NCI-H1417 treated with DMSO at 0.1 percent for 48 hours (cell line): ENCODE measurements at places on chromosomes 12 and 14.

- DNase-seq = no peak
Measured at GRCh38 chr12:103505371-103506236, 9.8 kb upstream of the C12orf42 start.

DNA sequence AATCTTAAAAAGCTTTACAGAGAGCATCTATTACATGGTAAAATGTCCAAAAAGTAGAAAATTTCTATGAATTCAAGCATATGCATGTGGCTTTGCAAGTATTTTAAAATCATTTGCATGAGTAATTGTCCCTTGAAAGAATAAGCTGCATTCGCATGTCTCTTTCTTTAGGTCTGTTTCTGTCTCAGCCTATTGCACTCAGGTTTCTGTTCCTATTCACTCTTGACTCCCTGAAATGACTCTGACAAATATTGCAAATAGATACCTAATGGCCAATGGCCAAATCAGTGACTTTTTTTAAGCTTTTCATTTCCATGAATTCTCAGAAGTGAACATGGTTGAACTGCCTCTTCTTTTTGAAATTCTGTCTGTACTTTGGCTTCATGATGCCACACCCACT is 6.4 kb upstream of the TTC8 start:
- DNase-seq = no peak

GRCh38 chr14:55799508-55800095 is 219.6 kb downstream of the KTN1 start:
- DNase-seq = no peak

DNA sequence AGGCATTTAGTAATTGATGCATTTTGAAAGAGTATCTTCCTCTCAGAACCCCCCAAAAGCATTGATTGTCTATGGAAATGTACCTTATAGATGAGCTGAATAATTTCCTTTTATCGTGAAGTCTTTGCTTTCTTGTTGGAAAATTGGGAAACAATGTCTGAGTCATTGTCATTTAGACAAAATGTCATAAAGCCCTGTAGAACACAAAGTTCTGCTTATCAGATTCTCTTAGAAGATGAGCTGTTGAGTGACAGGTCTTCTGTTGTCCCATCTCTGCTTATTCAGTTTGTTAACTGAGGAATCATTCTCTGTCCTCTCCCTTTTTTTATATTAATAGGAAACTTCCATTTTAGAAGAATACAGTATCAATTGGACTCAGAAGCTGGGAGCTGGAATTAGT is 22.9 kb downstream of the MAPKAPK5 start:
- no peak for DNase-seq

GRCh38 chr14:65072256-65072655 is 30.1 kb downstream of the MAX start:
- DNase-seq = no peak

DNA sequence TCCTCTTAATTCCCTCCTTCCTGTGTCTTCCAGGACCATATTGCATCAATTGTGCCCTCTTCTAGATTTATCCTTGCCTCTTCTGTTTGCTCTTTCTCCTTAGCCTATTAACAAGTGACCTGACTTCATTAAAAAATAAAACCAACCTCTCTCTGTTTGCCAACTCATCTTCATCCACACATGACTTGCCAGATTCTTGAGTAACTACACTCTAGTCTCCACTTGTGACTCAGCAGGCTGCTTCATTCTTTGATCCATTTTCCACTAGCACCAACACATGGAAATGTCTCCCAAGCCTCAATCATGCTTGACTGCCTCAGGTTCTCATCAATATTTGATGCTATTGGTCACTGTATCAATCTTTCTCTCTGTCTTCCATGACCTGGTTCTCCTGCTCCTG is 492.4 kb upstream of the TMPO start:
- no peak for DNase-seq

GRCh38 chr14:103178521-103178920 is 55.3 kb downstream of the TNFAIP2 start:
- DNase-seq = no peak

DNA sequence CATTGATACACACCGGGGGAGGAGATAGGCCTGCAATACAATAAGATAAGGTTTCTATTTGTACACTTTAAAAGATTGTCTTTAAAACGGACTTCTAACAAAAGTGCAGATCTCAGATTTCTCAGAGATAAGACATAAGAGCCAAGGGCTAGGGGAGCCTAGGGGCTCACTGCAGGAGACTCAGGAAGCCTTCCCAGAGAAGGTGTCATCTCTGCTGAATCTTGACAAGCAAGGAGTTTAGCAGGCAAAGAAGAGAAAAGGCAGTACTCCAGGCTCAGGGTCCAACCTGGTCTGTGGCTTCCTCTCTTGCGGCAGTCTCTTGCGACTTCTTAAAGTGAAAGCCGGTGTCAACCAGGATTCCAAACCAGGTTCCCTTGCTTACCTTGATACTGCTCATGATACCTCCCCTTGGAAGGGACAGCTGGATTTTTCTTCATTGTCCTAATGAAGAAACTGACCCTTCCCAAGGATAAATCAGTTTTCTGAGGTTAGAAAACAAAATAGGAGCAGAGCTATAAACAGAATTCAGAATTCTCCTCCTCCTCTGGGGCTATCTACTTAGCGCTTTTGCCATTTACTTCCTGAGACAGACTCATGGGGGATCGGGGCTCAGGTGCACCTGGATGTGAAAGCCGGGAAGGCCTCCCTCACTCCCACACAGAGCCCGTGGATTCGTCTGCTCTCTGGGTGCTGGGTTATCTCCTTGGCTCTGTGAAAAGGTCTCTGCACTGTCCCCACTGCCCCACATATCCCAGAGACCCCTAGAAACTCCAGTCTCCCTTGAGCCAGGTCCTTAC is 1.7 kb upstream of the SCNN1A start:
- no peak for DNase-seq
